NCI-H1105 (cell line): ENCODE measurements at places on chromosomes 4 and X.

GRCh38 chr4:99855678-99856077 is 38.5 kb downstream of the LAMTOR3 start:
- DNase-seq: no peak

DNA sequence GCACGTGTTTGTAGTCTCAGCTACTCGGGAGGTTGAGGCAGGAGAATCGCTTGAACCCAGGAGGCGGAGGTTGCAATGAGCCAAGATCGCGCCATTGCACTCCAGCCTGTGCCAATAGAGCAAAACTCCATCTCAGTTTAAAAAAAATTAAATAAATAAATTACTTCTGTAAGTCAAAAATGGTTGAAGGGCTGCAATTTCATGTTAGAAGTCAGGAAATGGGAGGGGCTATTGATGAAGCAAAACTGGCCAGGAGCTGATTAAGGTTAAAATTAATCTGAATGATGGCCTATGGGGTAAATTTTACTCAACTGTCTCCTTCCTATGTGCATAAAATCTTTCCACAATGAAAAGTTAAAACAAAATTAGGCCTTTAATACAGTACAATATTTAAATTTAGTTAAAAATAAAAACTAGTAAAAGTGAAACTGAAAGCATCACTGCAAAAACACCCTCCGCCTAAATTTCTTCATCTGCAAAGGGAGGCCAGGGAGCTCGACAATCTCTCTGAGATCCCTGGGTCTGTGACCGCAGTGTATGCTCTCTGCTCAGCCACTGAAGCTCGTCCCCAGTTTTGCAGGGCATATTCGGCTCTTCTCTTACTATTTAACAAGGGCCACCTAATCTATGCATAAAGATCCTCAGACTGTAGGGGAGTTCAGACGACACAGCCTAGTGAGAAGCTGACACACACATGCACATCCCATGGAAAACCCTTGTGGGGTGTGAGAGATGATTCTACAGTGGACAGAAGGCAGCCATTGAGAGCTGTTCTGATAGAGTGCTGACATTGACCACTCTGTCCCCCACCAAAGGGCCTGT is 57.2 kb downstream of the IRF2 start:
- no peak for DNase-seq

GRCh38 chr4:3311489-3312171 is 18.8 kb downstream of the RGS12 start:
- DNase-seq: no peak

GRCh38 chrX:135543924-135544323 is 23.5 kb downstream of the INTS6L start:
- DNase-seq: no peak

DNA sequence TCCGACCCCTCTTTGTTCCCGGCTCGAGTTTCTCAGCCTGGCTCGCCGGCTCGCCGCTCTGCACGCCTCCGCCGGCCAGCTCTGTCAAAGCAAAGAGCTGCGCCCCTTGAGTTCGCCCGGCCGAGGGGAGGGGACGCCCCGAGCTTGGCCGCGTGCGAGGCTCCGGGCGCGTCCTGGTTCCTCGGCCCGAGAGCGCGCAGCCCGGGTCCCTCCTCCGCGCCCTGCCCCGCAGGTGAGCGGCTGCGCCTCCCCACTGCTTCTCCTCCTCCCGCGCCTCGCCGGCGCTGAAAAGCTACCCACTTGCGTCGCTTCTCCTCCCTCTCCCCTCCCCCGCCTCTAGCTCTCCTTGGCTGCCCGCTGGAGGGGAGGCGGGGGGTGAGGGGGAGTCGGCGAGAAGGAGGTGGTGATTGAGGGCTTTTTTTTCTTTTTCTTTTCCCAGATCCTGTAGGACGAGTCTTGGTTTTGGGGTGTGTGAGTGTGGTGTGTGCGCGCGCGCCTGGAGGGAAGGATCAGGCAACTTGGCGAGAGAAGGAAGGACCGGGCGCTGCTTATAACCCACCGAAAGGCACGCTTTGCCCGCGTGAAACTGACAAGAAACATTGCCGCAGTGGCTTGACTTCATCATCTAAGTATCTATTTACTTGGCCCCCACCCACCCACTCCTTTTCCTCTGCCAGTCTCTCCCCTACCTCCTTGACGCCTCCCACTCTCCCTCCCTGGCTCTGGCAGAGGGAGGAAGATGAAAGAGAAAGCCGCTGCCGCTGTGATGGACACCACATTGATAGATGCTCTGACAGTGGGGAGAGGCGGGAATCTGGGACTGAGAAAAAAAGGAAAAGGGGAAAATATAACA is at the start of gene LEF1:
TSS of gene LEF1 (minus strand) at position 262 of the 853 bp plus-strand sequence. CDS start 1,165 bp downstream, outside the sequence.
- peak; percentile 54 for DNase-seq

DNA sequence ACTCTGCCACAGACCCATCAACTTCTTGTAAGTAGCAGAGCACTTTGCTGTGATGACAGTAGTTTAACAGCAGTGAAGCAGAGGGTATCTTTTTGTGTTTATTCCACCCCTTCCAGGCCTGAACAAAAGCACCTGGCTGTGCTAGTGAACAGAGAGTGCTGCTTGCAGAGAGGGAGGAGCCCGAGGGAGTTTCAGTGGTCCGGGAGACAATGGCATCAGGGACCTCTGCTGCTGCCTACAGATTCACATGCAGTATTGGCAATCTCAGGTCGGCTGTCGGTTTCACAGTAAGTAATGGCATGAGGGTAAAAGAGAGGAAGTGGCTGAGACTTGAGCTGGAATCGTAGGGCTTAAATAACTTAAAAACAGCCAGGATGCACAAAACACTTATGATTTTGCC is 755.8 kb downstream of the RPA4 start:
- DNase-seq: no peak

DNA sequence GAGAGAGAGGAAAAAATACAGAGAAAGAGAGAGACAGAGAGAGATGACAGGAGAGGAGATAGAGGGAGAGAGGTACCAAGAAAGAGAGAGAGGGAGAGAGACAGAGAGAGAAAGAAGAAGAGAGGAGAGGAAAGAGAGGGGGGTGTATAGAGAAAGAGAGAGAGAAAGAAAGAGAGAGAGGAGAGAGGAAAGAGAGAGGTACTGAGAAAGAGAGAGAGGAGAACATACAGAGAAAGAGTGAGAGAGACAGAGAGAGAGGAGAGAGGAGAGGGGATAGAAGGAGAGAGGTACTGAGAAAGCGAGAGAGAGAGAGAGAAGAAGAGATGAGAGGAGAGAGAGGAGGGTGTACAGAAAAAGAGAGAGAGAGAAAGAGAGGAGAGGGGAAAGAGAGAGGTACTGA is 269.4 kb downstream of the CRLF2 start:
- DNase-seq: no peak

- no peak for DNase-seq
These were observed 36.6 kb downstream of the CCNG2 start for GRCh38 chr4:77193511-77194102.

- DNase-seq: no peak
These were observed 72.3 kb downstream of the IGSF1 start for GRCh38 chrX:131216828-131217227.

GRCh38 chr4:45064741-45065140 is 338.4 kb upstream of the GNPDA2 start:
- DNase-seq: no peak

- peak; percentile 12 for DNase-seq
These were observed 172.2 kb upstream of the CXCL13 start for GRCh38 chr4:77433418-77433733.

GRCh38 chrX:154650221-154650510 is 3.2 kb downstream of the CTAG2 start:
- DNase-seq: no peak

DNA sequence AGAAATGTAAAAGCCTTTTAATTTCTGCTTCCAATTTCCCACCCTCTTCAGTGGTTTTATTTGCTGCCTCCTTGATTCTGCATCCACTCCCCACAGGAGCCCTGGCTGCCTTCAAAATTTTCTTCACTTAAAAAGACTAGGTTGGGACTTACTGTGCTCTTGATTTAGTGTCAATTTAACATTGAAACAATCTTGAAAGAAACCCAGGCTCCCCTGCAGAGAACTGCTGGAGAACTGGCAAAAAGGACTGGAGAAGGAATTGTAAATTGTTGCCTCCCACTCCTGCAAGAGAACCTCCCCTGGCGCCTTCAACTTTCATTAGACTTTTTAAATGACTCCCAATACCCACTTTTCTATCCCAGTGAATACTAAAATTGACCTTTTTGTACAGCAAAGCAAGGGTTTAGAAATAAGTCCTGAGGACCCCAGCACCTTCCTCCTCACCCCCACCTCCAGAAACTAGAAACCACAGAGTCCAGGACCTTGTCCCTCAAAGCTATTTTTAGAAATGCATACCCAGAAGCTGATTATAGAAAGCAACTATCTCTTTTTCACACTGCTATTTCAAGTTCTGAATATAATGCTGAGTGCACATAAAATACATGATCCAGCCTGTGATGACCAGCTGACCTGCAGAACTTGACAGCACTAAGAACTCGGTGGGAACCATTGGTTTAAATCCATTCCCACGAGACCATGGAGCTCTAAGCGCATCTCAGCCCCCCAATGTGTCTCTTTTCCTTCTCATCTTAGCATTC is 155.5 kb downstream of the INPP4B start:
- DNase-seq: no peak

- DNase-seq: no peak
These were observed 19.3 kb upstream of the ADD1 start for GRCh38 chr4:2824329-2824835.

- no peak for DNase-seq
These were observed 105.8 kb downstream of the GEMIN8 start for GRCh38 chrX:13923845-13924244.

- peak; percentile 49 for DNase-seq
These were observed 32.0 kb downstream of the ENOPH1 start for GRCh38 chr4:82462415-82462831.

GRCh38 chrX:13511944-13512330 is 57.5 kb upstream of the EGFL6 start:
- no peak for DNase-seq

DNA sequence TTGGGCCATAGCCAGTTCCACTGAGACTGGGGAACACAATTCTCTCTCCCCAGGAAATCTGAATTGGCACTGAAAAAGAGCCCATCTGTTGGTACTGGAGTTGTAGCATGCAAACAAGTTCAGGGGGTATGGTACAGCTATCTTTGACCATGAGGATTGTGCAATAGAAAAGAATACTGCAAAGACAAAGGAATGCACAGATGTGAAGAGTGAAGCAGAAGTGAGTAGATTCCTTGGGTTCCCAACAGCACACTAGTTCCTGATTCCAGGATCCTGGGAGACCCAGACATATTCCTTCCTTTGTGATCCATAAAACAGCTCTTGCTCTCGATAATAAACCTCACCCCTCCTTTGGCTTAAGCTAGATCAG is 43.3 kb upstream of the CTAG2 start:
- no peak for DNase-seq

DNA sequence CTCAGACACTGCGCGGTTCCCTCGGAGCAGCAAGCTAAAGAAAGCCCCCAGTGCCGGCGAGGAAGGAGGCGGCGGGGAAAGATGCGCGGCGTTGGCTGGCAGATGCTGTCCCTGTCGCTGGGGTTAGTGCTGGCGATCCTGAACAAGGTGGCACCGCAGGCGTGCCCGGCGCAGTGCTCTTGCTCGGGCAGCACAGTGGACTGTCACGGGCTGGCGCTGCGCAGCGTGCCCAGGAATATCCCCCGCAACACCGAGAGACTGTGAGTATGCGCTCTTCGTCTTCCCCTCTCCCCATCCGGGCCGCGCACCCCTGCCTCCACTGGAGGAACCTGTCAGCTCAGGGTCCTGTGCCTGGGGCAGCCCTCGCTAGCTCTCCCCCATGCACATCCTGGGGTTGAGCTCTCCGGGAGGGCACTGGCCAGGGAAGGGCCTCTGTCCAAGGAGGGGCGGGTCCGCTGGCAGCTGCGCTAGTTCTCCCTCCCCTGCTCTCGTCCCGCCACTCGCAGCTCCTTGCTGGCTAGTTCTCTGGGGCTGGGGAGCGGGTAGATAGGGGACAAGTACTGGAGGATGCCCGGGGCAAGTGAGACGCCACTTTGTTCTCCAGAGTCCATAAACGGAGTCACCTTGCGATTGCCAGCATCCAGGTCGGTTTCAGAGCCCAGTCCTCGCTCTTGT is 2.2 kb downstream of the SLIT2 start:
- DNase-seq: no peak

DNA sequence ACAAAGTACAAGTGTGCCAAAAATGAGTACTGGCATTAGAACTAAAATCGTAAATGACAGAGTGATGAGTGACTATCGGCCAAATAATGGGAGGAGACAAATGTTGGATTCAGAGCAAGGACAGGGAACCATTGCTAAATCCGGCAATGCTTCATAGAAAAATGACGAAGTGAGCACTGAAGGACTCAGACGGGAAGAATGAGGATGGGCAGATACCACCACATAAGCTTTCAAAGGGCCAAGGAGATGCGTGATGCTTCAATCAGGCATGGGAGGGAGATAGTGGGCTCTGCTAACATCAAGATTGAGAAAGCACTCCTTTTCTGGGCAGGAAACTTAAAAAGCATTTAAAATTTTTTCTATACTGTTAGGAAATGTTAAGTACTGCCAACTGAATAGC is 21.6 kb downstream of the RBBP7 start:
- no peak for DNase-seq

- no peak for DNase-seq
These were observed 59.2 kb downstream of the NBDY start for GRCh38 chrX:56788229-56788628.

DNA sequence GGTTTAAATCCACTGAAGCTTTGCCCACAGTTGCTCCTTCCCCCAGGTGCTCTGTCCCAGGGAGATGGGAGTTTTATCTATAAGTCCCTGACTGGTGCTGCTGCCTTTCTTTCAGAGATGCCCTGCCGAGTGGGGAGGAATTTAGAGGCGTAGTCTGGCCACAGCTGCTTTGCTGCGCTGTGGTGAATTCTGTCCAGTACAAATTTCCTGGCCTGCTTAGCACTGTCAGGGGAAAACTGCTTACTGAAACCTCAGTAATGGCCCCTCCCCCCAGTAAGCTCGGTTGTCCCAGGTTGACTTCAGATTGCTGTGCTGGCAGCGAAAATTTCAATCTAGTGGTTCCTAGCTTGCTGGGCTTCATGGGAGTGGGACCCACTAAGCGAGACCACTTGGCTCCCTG is 40.1 kb downstream of the UGT2B17 start:
- no peak for DNase-seq

DNA sequence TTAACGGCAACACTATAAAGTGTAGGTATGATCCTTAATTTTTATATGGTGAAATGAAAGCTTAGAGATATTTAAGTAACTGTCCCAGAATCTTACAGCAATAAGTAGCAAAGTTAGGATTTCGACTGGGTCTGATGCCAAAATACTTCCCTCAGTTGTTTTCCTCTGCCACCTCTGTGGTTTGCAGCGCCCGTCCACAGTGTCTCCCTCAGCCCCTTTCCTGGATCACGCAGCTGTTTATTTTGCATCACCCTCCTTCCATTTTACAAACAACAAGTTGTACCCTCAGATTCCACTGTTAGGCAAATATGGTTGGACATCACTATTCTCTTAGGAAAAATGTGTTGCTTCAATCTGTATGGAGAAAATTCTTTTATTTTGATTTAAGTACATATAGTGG is 56.1 kb downstream of the RAPGEF2 start:
- DNase-seq: no peak
